ENCODE measurements at places on chromosomes 1 and 21. TPM values are rescaled to one million over a fixed set of nuclear protein-coding genes. Genes with fewer than 3 reads are reported as not detected.

DNA sequence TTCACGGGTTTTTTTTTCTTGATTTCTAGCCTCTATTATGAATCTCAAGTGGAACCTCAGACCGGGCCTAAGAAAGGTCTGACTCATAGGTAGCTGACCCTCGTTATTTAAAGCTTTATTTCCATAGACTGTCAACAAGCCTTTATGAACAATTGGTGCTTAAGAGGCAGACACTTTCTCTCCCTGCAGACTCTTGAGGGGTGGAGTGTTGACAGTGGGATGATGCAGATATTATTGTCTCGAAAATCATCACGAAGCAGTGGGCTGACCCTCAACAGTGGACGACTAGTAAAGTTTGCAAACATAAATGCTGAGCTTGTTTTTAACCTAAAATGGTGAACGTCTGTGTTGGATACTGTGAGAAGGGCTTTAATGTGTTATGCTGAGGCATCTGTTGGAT is 1.8 kb downstream of the SFT2D2 start:
- no peak for DNase-seq

DNA sequence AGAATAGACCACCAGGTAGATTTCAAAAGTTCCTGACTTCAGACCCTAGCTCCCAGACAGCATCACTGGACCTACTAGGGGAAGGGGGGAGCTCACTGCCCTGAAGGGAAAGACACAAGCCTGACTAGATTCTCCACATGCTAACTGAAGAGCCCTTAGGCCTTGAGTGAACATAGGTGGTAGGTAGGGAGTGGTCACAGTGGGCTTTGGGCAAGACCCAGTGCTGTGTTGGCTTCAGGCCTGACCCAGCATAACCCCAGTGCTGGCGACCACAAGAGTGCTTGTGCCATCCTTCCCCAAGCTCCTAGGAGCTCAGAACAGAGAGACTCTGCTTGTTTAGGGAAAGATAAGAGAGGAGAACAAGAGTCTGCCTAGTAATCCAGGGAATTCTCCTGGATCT is 51.1 kb upstream of the ACADM start:
- DNase-seq, result no peak

DNA sequence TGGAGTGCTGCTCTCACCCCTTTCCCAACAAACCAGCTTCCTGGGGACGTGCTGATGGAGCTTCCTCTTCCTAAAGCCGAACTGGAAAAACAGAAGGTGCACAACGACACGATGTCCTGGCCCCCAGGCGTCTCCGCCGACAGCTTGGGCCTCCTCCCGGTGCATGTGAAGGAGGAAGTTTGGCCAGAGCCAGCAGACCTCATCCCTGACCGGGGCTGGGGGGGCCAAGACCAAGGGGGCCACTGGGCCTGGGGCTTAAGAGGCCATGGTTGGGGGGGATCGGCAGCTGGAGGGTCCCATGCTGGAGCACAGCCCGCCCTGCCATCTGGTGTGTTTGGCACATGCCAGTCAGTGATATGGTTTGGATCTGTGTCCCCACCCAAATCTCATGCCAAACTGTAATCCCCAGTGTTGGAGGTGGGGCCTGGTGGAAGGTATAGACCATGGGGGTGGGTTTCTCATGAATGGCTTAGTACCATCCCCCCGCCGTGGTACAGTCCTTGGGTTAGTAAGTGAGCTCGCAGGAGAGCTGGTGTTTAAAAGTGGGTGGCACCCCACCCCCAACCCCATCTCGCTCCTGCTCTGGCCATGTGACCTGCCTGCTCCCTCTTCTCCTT is 6.4 kb downstream of the HES4 start:
- DNase-seq, result no peak

GRCh38 chr1:245133995-245134715 is 20.6 kb upstream of the KIF26B start:
- DNase-seq, result no peak

- no peak for DNase-seq
Measured at GRCh38 chr1:41558761-41559171, 74.3 kb upstream of the EDN2 start.

DNA sequence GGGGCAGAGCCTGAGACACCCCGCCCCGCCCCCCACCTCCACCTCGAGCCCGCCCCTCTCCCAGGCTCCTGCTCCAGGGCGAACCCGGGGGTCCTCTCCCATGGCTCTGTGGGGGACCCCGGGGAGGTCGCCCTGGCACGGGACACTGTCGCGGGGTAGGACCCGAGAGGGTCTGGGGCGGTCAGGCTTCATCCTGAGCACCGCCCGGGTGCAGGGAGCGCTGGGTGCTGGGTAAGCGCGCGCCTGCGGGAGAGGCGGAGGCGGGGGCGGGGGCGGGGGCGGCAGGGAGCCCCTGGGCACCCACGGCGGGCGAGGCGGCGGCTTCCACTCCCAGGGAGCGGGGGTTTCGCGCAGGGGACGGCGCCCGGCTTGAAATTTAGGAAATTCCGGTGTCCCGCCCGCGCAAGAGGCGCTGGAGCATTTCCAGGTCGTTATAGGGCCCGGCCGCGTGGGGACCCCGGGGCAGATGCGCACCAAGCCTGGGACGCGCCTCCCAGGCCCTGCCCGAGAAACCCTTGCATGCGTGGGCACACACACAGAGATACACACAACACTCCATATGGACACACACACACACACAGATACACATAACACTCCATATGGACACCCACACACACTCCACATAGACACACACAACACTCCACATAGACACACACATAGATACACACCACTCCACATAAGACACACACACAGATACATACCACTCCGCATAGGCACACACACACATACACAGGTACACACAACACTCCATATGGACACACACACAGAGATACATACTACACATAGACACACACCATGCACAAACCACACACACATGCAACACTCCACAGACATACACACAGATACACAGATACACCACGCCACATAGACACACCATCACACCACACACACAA is 48.7 kb upstream of the SLC19A1 start:
- DNase-seq, result no peak

DNA sequence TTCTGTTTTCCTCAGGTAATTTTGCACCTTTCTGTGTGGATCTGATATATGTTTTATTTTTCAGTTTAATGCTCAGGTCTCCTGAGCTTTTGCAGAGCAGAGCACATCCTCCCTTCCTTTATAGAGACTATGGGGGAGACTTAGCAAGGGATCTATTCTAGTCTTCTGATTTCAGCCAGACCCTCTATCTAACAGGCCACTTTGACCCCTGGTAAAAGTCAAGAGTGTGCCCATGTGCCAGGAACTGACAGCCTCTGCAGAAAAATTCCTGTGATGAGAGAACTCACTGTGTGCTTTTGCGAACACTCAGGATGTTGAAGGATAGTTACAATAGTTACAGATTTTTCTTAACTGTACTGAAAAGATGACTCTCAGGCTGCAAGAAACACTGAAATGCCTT is 123.3 kb downstream of the NOS1AP start:
- no peak for DNase-seq

GRCh38 chr1:116835161-116835560 is 74.6 kb upstream of the PTGFRN start:
- no peak for DNase-seq

- DNase-seq, result peak; percentile 65
Measured at GRCh38 chr1:155978325-155978972, at the start of gene ARHGEF2. Gene ARHGEF2 (minus strand): TSS chr1:155978547. CDS start chr1:155978427, 120 bp downstream.

DNA sequence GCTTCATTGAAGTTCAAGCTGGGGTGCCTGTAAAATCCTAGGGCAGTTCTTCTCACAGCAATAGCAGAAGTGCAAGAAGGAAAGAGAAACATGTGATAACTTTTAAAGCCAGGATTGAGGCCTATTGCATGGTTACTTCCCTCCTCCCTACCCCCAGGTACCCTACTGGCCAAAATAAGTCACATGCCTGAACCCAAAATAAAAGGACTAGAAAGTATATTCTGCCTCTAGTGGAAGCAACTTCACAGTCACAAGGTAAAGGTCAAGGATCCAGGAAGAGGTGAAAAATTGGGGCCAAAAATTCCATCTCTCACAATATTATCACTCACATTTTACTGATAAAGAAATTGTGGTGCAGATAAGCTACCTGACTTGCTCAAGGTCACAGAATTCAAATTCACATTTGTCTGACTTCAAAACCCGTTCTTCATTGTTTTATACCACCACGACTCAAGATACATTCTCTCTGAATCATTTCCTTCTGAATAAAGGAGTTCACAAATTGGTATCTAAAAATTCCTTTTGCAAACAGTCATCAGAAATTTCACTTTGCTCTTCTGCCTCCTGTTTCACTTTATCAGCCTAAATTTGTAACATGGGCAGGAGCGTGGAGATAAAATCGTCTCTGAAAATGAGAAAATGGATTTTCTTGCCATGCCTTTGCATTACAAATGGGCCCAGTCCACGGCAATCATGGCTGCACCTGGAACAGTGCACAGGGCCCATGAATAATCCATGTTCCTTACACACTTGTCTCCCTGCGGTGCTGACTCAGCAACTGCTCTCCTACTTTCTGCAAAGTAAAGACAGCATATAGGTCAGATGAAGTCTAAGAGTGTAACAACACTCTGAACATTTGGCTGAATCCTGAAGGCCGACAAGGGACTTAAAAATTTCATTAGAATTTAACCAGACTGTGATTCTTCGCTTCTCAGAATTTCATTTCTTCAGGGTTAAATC is 485.3 kb upstream of the NFIA start:
- peak; percentile 6 for DNase-seq

GRCh38 chr1:19220080-19220846 is 10.2 kb upstream of the UBR4 start:
- DNase-seq, result no peak

- DNase-seq, result no peak
Measured at GRCh38 chr1:109622137-109622892, 2.7 kb downstream of the AMPD2 start.

DNA sequence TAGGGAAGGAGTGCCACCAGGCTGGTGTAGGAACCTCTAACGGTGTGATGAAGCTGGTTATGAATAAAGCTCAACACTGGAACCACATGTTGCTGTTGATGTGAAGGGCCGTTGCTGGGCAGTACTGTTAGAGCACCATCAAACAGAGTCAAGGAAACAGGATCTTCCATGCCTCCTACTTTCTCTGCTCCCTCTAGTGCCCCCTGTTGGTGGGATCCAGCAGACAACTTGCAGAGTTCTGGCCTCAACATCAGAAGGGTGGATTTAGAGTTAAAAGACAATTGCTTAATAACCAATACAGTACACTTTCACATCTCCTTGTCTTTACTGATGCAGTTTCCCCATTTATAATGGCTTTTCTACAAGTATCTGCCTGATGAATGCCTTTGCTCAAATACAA is 336.4 kb downstream of the NTNG1 start:
- DNase-seq, result no peak

DNA sequence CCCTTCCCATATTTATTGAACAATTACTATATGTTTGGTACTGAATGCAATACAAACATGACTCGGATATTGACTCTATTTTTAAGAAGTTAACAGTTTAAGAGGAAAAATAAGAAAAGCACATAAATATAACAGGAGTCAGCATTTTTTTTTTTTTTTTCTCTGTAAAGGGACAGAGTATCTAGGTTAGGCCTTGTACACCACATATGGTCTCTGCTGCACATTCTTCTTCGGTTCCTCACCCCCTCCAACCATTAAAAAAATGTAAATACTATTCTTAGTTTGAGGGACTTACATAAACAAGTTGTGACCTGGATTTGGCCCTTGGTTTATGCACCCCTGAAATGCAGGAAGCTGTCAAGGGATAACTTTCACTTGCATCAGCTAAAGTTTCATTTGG is 40.4 kb downstream of the PHC2 start:
- DNase-seq, result peak; percentile 75

DNA sequence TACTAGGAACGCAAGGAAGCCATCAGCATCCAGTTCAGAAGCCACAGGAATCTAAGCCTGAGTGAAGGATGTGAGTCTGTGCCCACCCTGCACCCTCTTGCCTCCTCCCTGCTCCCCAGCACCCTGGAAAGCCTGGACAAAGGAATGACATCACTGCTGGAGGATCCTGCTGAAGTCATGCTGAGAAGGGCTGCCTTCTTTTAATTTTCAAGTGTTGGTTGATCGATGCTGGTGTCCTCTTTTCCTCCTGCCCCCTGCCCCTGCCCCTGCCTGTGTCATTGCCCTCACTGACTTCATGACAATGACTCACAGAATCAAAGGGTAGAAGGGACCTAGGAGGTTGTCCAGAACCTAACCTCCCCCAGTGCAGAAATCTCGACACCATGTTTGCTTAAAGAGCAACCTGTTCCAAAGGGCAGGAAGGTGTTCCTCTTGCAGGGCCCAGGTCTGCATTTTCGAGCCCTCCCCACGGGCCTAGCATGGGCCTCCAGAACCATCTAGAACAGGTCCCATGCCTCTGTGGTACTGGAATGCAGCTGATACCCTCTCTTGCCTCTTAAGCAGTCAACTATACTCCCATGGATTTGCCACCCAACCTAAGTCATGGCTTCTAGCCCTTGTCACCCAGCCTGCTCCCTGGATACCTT is 9.6 kb downstream of the DHRS3 start:
- no peak for DNase-seq

Gene CCDC190
- 5.5 TPM for total RNA-seq

Gene HSPG2
- 62.3 TPM for total RNA-seq

Gene PLEKHN1
- total RNA-seq, result 0.34 TPM

Gene SH2D2A
- total RNA-seq, result not detected

Gene HAX1
- total RNA-seq, result 184 TPM

Gene NMNAT2
- total RNA-seq, result 0.60 TPM

Gene FAM167B
- 0.19 TPM for total RNA-seq

Gene ZNF672
- total RNA-seq, result 27.7 TPM

Gene CYP2J2
- not detected for total RNA-seq

Gene CELA2A
- not detected for total RNA-seq

All from SJSA1 (cell line).